ENCODE measurements at places on chromosomes 16 and 17.

DNA sequence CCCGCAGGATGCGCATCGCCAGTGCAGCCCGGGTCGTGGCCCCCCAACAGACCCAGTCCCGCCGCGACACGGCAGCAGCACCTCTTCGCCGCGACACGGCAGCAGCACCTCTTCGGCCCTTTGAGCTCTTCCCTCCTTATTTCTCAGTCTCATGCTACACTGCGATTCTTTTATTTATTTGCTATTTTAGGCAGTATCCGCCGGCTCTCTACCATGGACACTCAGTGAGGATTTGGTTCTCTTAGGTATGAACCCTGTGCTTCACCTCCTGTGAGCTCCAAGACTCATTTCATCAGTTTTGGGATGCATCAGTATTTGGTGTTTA is 8.3 kb upstream of the MAP2K3 start:
- H3K36me3 ChIP-seq: no peaks in the 10 kb centered on the region
- H3K27me3 ChIP-seq: no peaks in the 10 kb centered on the region
- DNase-seq: no peak

GRCh38 chr16:14369734-14370598 is 260.1 kb downstream of the PARN start:
- no peak overlapping the region for H3K4me3 ChIP-seq
- no peaks in the 10 kb centered on the region for H3K27me3 ChIP-seq
- DNase-seq: no peak
- H3K36me3 ChIP-seq: no peaks in the 10 kb centered on the region

DNA sequence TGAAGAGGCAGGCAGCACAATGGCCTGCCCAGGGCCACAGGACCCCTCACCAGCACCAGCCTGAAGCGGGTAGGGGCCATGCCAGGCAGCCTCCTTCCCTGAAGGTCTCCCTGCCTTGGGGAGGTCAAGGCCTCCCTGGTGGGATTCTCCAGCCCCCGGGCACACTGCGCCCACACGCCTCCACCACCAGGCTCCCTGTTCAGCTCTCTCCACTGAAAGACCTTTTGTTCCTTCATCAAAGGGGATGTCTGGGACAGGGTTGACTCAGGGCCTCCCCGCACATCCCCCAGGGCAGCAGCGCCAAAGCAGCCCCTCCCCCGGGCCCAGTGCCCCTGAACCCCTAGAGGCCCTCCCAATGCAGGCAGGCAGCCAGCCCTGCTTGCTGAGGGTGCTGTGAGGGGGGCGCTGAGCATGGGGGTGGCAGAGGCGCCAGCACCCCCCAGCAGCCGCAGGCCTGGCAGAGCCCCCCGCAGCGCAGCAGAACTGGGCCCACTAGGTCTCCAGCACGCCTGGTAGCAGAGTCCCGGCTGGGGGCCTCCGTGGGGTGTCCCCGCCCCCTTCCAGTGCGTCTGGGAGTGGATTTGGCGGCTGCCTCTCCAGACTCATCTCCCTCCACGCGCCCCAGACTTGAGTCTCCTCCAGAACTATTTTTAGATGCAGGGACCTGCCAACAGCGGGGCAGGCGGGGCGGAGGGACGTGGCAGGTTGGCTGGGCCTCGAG is 13.1 kb downstream of the BCAR1 start:
- no peaks in the 10 kb centered on the region for H3K36me3 ChIP-seq
- no peak overlapping the region for H3K27ac ChIP-seq
- no peak overlapping the region for H3K4me3 ChIP-seq
- no peak for DNase-seq
- no peaks in the 10 kb centered on the region for H3K27me3 ChIP-seq

GRCh38 chr17:64718058-64718457 is 56.0 kb upstream of the SMURF2 start:
- no peak overlapping the region for H3K4me3 ChIP-seq
- H3K27ac ChIP-seq: no peak overlapping the region
- H3K27me3 ChIP-seq: no peaks in the 10 kb centered on the region
- no peak for DNase-seq

DNA sequence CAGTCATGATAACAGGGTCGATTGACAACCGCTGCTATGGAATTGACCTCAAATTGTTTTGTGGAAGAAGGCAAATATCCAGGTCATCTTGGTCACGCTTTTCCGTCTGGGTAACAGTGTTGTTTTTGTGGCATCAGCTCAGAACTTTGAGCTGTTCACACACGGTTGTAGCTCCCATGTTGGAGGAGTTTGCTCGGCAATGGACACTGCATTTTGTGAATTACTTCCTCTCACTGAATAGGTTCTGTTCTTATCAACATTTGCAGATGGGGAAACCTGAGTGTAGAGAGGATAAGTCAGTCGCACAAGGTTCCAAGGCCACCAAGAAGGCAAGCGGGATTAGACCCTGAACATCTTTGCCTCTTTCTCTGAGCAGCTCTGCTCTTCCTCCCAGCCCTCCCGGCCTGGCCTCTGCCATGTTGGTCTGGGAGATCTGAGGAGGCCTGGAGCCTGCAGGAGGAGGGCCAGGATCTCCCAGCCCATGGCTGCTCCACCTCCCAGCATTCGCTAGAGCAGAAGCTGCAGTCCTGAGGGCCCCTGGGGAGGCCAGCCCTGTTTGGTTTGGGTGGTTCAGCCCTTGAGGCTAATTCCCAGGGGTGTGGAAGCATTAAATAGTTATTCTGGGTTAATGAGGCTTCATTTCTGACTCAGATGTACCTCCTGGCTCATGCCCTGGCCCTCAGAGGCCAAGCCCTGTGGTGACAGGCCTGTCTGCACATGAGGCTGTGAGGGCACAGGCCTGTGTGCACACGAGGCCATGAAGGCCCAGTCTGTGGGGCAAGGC is 154.1 kb upstream of the PLCG2 start:
- no peak overlapping the region for H3K4me3 ChIP-seq
- peaks cover 8% of the 10 kb centered on the region for H3K36me3 ChIP-seq
- DNase-seq: no peak
- H3K27me3 ChIP-seq: no peaks in the 10 kb centered on the region
- peak overlapping the region; percentile 16 for H3K27ac ChIP-seq

- peak; percentile 59 for DNase-seq
- peaks cover 47% of the 10 kb centered on the region for H3K4me1 ChIP-seq
- no peaks in the 10 kb centered on the region for H3K27me3 ChIP-seq
- no peak overlapping the region for H3K4me3 ChIP-seq
Measured at GRCh38 chr17:59149841-59150511, 5.0 kb downstream of the SKA2 start.

GRCh38 chr17:9875441-9875840 is 29.6 kb downstream of the RCVRN start:
- no peak overlapping the region for H3K27ac ChIP-seq
- no peak for DNase-seq
- no peaks in the 10 kb centered on the region for H3K36me3 ChIP-seq
- no peaks in the 10 kb centered on the region for H3K4me1 ChIP-seq
- no peak overlapping the region for H3K4me3 ChIP-seq

DNA sequence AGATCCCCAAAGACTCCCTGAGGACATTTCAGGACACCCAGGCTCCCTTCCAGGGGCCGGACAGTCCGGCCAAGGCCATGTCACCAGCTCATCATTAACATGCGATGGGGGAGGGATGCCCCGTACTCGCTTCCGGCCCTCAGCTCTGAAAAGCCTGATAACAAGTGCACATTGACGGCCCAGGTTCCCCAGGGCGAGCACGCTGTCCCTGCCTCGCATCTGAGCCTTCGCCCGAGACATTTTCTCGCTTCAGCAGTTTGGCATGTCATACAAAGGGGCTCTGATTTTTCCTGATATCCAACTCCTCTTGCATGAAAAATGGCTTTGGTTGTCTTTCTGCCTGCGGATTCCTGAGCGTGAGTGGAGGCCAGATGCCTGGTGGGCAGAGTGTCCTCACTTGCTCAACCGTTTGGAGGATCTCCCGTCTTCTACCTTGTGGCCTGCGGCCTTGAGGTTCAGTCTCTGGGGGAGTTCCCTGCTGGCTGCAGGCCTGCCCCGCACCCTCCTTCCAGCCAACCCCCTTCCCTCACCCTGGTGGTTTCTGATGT is 14.1 kb downstream of the CACNG4 start:
- peaks cover 45% of the 10 kb centered on the region for H3K27me3 ChIP-seq
- no peaks in the 10 kb centered on the region for H3K4me1 ChIP-seq
- no peaks in the 10 kb centered on the region for H3K36me3 ChIP-seq
- DNase-seq: no peak

DNA sequence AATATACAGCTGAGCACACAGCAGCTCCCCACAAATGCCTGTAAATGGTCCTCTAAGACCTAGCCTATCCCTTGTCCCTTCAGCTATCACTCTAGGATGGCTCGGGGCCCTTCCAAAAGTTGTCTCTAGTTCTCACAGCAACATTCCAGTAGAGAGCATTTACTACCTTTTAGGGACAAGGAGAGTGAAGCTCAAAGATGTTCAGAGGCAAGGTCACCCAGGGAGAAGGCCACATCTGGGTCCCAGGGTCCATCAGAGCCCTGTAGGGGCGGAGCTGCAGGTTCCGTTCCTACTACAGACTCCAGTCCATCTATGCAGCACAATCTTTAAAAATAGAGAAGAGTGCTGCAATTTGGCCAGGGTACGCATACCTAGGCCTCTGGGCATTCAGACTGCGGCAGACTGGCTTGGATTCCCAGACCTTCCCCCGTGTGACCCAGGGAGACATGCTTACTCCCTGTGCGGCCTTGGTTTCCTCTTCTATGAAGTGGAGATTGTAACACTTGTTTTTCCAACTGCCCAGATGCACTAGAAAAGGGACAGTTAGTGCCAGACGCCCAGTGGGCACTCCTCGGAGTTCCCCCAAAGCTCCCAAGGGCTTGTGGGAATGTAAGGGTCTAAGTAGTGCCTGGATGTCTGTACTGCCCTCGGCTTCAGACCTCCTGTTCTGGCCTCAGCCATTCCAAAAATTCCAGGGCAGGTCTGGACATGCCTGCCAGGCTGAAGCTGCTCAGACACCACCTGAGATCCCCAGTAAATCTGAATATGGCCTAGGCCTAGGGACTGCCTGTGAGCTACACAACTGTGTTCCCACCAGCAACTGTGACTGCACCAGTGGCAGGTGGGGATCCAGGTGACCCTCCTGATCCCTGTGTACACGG is 2.5 kb downstream of the SLC12A4 start:
- DNase-seq: no peak
- H3K4me3 ChIP-seq: no peak overlapping the region
- no peaks in the 10 kb centered on the region for H3K27me3 ChIP-seq
- H3K4me1 ChIP-seq: peaks cover 18% of the 10 kb centered on the region
- H3K27ac ChIP-seq: no peak overlapping the region

GRCh38 chr17:79047291-79047920 is 23.4 kb downstream of the C1QTNF1 start:
- no peak overlapping the region for H3K27ac ChIP-seq
- no peaks in the 10 kb centered on the region for H3K36me3 ChIP-seq
- no peaks in the 10 kb centered on the region for H3K4me1 ChIP-seq
- DNase-seq: no peak
- no peak overlapping the region for H3K4me3 ChIP-seq
- peaks cover 5% of the 10 kb centered on the region for H3K27me3 ChIP-seq

DNA sequence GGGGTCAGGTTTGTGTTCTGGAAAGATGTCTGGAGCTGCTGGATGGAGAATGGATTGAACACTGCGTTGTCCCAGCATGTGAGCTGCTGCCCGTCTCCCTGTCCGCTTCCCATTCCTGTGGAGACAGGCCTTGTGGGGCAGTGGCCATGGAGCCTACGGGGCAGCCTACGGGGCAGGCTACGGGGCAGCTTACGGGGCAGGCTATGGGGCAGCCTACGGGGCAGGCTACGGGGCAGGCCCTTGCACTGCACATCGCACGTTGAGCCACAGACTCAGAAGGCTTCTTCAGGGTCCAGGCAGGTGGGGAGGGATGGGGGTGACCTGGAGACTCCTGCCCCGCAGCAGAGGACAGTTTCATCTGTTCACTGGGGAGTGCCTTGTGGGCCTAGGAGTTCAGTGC is 9.7 kb upstream of the DBNDD1 start:
- H3K36me3 ChIP-seq: peaks cover 8% of the 10 kb centered on the region
- peaks cover 3% of the 10 kb centered on the region for H3K27me3 ChIP-seq
- H3K4me1 ChIP-seq: peaks cover 9% of the 10 kb centered on the region
- H3K4me3 ChIP-seq: no peak overlapping the region
- DNase-seq: no peak

GRCh38 chr17:63701868-63702720 is 2.2 kb upstream of the LIMD2 start:
- H3K4me1 ChIP-seq: peaks cover 63% of the 10 kb centered on the region
- DNase-seq: peak; percentile 91
- peak overlapping the region; percentile 98 for H3K27ac ChIP-seq
- H3K27me3 ChIP-seq: no peaks in the 10 kb centered on the region
- peak overlapping the region; percentile 82 for H3K4me3 ChIP-seq
- peaks cover 40% of the 10 kb centered on the region for H3K36me3 ChIP-seq

- H3K27ac ChIP-seq: no peak overlapping the region
- H3K4me1 ChIP-seq: peaks cover 3% of the 10 kb centered on the region
- H3K4me3 ChIP-seq: no peak overlapping the region
- no peaks in the 10 kb centered on the region for H3K27me3 ChIP-seq
- no peaks in the 10 kb centered on the region for H3K36me3 ChIP-seq
- no peak for DNase-seq
Measured at GRCh38 chr17:76687298-76688164, 23.2 kb downstream of the MXRA7 start.

DNA sequence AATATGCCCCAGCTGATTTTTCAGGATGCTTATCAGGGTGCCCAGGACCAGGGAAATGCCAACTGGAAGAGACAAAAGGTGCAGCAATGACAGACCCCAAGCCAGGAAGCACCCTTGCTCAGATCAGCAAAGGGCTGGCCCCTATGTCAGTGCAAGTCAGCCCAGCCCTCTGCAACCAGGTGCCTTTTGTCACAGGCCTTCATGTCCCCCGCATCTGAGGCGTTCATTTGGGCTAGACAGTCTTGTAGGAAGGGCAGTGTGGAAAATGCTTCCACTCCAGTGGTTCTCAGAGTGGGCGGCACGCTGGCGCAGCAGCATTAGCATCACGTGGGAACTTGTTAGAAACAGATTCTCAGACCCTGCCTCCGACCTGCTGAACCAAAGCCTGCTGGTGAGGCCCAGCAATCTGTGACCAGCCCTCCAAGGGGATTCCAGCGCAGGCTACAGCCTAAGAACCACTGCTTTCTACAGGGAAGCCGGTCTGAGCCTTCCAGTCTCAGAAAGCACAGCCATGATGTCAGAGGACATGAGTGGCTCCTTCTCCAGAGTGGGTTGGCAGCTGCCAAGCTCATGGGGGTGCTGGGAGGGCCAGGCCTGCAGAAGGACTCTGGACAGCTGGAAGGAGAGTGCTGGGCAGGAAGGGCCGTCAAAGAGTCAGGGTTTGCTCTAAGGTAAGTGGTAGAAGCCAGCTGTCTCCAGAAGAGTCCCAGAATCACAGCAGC is 13.1 kb downstream of the SLC47A2 start:
- no peaks in the 10 kb centered on the region for H3K36me3 ChIP-seq
- peak; percentile 36 for DNase-seq
- no peaks in the 10 kb centered on the region for H3K4me1 ChIP-seq
- no peak overlapping the region for H3K27ac ChIP-seq
- no peaks in the 10 kb centered on the region for H3K27me3 ChIP-seq
